ENCODE measurements at places on chromosomes 1 and 21.
A peak's percentile ranks its signal among the peaks of the same experiment; 100 is the strongest.

DNA sequence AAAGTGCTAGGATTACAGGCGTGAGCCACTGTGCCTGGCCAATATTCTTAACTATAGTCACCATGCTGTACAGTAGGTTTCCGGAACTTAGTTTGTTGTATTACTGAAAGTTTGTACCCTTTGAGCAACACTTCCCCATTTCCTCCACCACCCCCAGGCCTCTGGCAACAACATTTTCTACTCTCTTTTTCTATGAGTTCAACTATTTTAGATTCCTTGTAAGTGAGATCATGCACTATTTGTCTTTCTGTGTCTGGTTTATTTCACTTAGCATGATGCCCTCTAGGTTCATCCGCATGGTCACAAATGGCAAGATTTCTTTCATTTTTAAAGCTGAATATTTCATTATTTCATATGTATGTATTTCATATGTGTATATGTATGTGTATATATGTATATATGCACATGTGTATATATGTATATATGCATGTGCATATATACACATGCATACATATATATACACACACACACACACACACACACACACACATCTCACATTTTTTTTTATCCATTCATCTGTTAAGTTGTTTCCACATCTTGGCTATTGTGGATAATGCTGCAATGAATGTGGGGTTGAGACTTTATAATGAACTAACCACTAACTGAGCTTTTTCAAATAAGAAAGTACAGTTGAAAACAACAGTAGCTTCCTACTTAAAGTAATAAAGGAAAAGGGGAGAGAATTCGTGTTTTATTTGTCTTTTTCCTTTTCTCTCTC lies 256.8 kb upstream of the C1orf105 start:
- no peak for DNase-seq

GRCh38 chr21:31520561-31521098 lies 138.9 kb upstream of the SOD1 start:
- peak; percentile 2 for DNase-seq

GRCh38 chr1:37945743-37946702 lies 830 bp downstream of the INPP5B start:
- peak; percentile 75 for DNase-seq

GRCh38 chr21:17611414-17612022 lies 1.2 kb downstream of the BTG3 start:
- DNase-seq, result peak; percentile 77

DNA sequence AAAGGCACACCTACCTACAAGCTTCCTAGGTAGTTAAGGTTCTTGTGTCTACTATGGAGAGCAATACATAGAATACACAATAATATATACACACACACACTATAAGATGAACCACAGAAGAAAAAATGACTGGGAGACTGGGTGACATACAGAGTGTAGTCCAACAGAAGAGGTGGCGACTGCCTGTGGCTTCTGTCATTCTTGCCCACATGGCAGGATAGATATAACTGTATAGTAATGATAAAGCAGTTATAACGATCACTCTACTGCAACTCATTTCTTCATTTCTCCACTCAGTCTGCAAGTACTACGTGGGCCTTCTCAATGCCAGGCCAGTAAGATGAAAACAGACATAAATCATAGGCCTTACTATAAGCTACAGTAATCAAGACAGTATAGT lies 113.8 kb upstream of the EDN2 start:
- DNase-seq, result no peak

DNA sequence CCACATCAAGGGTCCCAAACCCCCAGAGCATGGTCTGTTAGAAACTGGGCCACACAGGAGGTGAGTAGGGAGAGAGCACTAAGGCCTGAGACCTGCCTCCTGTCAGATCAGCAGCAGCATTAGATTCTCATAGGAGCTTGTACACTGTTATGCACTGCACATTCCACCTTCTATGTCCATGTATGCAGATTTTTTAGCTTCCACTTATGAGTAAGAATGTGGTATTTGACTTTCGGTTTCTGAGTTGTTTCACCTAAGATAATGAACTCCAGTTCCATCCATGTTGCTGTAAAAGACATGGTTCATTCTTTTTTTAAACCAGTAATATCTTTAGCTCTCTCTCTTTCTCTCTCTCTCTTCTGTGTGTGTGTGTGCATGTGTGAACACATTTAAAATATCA lies 663 bp upstream of the GBP6 start:
- no peak for DNase-seq

DNA sequence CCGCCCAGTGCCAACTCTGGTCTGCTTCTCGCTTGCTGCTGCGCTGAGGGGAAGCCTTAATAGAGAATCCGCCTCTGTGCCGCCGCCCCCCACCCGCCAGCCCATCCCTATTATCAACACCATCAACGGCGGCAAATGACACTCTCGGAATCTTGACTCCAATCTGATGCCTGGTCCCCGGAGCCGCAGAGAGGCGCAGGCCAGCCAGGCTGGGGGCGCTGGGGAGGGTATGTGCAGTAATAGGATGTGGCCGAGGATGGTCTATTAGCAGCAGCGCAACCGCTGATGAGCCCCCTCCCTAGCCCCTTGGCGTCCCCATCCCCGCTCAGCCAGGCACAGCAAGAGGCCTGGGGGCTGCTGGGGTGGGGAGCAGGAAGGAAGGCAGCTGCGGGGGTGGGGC lies 15.1 kb upstream of the DMBX1 start:
- no peak for DNase-seq

GRCh38 chr1:226047495-226047894 lies 15.0 kb upstream of the H3-3A start:
- DNase-seq, result no peak

DNA sequence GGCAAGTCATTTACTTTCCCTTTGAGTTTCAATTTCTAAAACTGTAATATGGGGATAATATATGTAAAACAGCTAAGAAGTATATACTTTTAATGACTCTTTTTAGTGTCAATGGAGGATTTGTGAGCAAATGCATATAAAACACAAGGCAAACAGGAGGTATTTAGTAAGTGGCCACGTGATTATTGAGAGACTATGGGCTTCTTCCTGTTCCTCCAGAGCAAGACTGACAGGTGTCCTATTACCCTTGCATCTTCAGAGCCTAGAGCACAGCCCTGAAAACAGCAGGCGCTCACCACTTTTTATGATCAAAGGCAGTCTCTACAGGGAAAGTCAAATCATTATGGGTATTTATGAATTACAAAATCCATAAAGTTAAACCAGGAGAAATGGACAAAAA lies 941 bp upstream of the ROR1 start:
- DNase-seq, result no peak

DNA sequence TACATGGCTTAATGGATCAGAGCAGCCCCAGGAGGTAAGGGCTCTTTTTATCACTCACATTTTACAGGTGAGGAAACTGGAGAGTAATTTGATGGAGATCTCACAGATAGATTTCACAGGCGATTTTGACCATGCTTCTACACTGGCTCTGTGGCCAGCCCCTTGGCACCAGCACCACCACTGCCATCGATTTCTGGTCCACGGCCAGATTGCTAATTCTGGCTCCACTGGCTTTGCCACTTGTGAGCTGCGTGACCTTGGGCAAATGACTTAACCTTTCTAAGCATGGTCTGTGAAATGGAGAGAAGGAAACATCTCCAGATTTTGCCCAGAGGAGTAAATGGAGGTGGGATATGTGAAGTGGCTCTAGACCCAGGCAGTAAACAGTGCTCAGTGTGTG lies 32.6 kb downstream of the KCNC4 start:
- no peak for DNase-seq

DNA sequence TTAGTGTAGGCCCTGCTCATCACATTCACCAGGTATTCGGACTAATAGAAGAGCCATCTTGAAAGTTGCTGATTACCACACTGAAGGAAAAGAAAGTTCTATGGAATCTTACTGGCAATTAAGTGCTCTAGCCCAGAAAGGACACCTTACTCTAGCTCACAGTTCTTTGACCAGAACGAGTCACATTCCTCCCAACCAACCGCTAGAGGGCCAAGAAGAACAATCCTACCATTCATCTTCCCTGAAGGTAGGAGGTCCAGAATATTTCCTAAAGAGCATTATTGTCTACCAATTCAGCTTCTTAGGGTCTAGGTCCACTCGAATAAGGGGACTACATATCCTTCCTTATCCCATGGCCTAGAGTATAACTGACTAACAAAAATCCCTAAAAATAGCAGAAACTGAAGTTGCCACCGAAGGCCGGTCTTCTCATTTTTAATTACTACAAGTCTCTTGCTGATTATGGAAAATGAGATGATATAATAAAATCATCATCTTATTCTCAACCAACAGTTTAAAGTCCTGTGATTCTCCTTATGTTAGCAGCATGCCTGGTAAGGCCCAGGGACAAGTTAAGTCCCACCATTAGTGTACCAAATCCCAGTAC lies 2.7 kb upstream of the FMO1 start:
- no peak for DNase-seq

DNA sequence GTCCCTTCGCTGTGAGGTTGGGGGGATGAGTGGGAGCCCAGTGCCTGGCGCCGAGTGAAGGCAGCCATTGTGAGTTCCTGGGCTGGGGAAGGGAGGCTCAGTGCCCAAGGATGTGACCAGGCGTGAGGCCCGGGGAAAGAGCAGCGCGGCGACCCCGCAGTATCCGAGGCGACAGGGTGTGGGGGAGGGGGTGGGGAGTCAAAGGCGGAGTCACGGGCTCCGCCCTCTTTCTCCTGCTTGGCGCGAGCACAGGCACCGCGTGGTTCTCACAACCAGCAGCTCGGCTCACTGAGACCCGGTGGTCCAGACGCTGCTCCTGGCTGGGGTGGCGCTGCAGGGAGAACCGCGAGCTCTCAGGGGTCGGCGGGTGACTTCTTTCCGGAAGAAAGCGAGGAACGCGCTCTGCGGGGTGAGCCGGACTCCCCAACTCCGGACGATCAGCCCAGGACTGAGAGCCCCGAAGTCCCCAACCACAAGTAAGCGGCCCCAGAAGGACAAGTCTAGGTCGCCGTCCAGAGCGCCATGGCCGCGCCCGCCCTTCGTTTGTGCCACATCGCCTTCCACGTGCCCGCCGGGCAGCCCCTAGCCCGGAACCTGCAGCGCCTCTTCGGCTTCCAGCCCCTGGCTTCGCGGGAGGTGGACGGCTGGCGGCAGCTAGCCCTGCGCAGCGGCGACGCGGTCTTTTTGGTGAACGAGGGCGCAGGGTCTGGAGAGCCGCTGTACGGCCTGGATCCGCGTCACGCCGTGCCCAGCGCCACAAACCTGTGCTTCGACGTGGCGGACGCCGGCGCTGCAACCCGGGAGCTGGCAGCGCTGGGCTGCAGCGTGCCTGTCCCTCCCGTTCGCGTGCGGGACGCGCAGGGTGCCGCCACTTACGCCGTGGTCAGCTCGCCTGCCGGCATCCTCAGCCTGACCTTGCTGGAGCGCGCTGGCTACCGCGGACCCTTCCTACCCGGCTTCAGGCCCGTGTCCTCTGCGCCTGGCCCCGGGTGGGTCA lies at the start of gene HPDL:
TSS of gene HPDL (plus strand) at position 269 of the 997 bp plus-strand sequence. CDS start at position 523, 254 bp downstream.
- DNase-seq, result no peak

DNA sequence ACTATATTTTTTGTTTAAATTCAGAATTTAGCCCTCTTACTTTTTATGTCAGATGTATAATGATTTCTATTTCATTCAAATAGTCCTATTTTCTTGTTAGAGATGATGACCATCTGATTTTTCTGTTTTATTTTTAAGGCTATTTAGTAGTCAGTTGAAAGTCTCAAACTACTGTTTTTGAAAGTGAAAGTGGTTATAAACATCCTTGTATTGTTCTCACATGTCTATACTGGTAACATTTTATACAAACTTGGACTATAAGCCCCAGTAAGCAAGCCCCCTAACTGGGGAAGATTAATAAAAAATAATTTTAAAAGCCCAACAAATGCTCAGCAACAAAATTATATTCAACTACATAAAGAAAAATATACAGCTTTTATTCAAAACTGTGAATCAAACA lies 271.3 kb upstream of the RGS18 start:
- no peak for DNase-seq

DNA sequence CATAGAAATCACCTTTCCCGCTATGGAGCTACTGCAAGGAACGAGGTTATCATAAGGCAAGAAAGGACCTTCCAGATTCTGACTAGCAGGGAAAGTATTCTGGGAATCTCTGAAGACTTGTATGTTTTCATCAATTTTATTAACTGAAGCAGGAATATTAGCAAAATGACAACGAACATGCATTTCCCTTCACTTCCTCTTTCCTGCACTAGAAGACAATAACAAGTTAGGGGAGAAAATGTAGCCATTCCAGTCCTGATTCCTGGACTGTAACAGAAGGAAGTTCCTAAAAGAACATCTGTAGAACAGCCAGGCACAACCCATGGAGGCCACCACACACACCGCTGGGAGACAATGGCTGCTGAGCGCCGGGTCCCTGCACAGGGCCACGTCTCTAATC lies 106.8 kb downstream of the RAVER2 start:
- DNase-seq, result no peak

DNA sequence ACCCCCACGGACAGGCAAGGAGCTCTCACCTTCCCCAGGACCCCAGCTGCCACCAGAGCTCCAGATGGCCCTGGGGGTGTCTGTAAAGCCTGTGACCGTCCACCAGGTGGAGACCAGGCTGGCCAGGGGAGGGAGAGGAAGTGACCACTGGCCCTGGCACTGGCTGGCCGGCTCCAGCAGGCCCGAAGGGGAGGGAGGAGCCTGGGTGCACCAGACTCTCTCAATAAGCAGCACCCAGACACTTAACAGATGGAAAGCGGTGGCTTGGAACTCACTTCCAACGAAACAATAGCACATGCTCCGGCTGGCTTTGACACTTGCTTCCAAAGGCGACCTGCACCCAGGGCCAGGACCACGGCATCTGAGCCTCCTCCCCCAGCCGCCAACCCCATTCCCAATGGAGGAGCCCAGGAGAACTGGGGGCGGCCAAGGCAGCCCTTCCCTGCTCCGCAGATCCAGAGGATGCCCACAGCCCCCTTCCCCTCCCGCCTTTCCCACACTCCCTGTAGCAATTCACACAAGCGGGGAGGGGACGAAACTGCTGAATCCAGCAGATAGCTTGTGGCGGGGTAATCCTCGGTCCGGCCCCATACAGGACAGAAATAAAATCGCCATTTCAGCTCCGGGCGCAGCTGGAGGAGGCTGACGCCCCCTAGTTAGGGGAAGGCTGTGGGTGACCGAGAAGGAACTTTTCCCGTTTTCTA lies 742 bp upstream of the PDE9A start:
- DNase-seq, result no peak

DNA sequence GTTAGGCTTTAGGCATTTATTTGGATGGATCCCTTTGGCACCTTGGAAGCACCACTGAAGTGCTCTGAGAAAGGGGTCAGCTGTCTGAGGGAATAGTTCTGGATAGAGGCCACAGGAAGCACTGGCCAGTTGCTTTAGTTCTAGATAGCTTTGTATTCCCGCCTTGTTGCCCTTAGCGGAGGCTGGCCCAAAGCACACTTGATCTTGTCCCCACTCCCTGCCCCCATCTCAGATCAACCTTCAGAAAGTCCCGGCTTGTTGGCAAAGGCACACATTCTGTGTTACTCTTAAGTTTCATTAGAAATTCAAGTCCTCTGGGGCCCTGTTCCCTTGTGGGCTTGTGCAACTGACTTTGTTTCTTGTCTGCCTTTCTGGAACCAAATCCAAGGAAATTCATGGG lies 15.2 kb upstream of the NBL1 start:
- DNase-seq, result no peak
